ENCODE measurements at places on chromosomes 3 and 15.
A peak's percentile ranks its signal among the peaks of the same experiment; 100 is the strongest.

DNA sequence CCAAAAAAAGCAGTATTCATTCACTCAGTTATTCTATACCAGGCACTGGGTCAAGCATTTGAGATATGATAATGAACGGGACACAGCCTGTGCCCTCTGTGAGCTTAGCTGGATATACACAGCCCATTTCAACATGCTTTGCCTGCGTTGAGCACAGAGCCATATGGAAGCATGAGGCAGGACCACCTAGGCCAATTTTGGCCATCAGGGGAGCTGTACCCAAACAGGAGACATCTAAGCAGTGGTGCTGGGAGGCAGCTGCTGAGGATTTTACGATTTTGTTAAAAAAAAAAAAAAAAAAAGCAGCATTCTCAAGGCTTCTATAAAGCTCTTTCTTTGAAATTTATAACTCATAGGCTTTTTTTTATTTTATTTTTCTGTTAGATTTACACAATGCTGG lies 87.2 kb upstream of the SLC2A2 start:
- DNase-seq = no peak

GRCh38 chr3:64796607-64797399 lies 109.0 kb upstream of the ADAMTS9 start:
- no peak for DNase-seq

DNA sequence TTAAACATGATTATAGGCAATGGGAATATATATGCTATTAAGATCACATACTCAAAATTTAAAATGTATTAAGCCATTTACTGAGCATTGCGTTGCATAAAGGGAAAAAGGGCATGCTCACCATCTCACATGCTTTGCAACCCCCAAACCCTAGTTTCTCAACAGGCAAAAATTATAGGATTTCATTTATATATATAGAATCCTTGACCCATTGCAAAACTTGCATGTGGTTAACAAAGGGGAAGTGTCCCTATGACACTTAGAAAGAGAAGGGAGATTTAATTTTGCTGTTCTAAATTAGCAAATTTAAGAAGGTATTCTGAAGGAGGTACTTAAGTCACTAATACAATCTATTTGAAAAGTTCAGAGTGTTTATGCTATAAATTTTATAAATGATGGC lies 837.8 kb downstream of the DIPK2A start:
- DNase-seq = no peak

DNA sequence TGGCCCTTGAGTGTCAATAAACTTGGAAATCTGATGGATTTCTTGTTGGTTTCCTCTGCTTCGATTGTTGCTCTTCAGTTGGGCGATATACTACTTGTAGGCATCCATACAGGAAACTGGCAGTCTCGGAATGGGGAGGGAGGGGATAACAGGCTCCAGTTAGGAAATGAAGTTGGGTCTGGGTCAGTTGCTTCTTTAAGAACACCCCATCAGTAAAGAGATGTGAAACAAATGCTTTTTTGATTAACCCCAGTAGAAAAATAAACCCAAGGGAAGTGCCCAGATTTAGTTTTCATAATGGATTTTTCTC lies 681 bp downstream of the CHMP2B start:
- DNase-seq = no peak

DNA sequence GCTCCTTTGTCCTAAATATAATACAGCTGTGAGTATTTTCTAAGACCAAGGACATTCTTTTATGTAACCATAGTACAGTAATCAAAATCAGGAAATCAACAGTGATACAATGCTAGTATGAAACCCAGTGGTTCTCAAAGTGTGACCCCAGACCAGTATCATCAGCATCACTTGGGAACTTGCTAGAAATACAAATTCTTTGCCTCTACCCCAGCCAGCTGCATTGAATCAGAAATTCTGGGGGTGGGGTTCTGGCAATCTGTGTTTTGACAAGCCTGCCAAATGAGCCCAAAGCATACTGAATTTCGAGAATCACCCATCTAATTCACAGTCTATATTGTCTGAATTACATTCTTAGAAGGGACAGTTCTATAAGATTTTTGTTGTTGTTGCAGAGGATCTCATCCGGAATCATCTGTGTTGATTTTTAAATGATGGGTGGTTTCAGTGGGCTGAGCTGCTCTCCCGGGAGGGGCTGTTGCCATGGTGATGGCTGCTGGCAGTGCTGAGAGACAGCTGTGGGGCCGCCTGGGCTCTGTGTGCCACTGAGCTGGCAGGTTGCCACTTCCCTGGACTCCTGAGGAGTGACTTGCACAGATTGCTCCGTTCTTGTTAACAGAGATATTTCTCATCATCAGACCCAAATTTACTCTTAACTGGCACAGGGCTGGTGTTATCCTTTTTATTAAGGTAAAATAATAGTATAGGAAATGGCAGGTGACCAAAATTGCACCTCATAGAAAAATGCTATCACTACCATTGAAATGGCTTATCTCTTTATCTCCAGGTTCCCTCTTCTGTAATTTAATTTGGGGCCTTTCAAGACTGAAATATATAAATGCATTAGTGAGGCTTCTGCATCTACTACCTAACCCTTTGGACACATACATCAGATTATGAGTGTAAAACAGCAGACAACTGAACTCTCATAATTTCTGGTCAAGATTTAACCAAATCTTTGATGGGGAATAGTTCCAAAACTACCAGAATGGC lies 56.5 kb downstream of the NEK11 start:
- DNase-seq = no peak

GRCh38 chr3:87088993-87089841 lies 98.3 kb upstream of the VGLL3 start:
- no peak for DNase-seq

- peak; percentile 10 for DNase-seq
Observed at GRCh38 chr15:59501597-59501996, 63.6 kb downstream of the FAM81A start.

GRCh38 chr15:70869346-70869745 lies 15.4 kb upstream of the LARP6 start:
- no peak for DNase-seq

DNA sequence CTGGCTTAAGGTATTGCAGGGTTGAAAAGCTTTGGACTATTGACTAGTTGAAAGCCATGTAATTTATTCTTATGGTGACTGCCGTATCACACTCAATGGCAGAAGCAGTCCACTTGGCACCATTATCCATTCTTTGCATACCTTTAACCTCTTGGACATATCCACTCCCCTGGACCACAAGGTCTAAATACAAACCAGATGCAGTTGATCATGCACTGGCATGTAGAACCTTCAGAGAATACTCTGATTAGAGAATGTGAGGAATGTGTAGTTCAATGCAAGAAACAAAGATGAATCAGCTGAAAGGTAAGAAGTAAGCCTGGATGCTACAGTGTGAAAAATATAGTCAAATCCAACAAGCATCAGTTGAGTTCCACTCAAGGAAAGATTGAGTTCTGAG lies 93.1 kb downstream of the FRMD5 start:
- DNase-seq = no peak

DNA sequence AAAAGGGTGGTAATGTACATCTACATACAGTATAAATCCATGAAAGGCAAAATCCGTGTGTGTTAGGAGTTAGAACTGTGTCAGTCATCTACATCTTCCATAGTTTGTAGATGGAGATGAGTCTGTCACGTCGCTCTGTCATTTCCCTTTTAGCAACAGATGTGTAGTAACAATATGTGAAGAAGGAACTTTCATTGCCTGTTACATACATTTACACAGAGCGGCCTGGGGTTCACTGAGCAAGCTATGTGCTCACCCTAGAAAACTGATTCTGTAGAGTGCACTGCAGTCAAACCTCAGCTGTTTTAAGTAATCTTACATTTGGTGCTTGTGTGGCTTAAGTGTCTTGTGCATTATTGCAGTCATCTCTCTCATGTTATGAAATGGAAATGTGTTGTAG lies 41.6 kb upstream of the AP3B2 start:
- DNase-seq = no peak

DNA sequence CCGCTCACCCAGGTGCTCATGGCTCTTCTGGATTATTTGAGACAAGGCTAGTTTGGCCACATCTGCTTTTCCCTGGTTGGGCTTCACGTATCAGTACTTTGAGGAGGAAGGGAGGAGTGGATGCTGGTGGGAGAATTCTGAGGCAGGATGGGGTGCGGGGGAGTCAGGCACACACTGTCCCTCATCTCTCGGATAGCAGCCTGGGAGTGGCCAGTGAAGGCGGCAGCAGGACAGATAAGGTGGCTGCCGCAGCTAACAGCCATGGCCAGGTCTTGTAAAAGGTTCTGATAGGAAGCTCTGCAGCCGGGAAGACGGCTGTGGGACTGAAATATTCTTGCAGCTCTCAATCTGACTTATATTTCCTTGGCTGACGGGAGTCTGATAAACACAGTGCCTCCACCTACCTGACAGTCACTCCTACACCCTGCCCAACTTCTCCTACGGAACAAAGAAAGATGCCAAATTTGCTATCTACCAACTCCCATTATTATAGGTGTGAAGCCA lies 87.3 kb downstream of the MESD start:
- no peak for DNase-seq

DNA sequence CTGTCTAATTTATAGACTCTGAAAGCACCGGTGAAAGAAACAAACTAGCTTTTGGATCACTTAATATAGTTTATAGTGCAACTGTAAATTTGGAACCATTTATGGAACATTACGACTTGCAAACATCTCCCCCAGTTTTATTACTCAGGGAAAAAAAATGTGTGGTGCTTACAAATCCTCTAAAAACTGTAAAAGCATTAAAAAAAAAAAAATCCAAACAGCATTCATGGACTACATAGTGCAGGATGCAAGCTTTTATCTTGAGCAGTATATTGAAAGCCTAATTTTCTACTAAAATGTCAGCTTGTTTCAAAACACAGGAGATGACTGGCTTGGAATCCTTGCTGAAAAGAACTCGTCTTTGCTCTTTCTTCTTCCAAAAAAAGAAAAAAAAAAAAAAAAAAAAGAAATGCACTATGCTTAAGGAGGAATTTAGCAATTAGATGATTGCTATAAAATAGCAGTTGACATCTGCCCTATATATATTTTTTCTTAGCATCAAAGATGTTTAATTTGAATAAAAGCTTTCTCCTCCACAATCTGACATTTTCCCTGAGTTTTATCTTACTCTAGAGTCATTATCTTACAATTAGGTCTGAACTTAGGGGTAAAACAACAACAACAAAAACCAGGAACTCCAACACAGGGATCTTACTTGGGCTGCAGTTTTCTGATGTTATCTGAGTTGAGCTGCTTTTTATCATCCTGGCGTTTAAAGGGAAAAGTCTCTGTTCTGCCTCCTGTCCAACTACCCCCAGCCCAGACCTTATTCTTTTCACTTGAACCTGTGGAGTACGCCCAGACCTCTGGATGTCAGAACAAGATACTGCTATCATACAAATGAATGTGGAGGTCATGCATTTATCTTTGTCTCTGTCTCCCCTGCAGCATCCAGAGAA lies 62.6 kb upstream of the PDZRN3 start:
- DNase-seq = no peak

- no peak for DNase-seq
Observed at GRCh38 chr3:197139586-197139985, 110.0 kb upstream of the MELTF start.

DNA sequence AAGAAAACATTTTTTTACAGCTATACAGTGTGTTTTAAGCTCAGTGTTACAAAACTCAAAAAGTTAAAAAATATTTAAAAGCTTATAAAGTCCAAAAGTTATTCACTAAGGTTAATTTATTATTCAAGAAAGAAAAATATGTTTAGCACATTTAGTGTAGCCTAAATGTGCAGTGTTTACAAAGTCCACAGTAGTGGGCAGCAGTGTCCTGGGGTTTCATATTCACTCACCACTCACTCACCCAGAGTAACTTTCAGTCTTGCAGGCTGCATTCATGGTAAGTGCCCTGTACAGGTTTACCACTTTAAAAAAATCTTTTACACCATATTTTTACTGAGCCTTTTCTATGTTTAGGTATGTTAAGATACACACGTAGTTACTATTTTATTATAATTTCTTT lies 300.2 kb upstream of the TRIM42 start:
- no peak for DNase-seq

DNA sequence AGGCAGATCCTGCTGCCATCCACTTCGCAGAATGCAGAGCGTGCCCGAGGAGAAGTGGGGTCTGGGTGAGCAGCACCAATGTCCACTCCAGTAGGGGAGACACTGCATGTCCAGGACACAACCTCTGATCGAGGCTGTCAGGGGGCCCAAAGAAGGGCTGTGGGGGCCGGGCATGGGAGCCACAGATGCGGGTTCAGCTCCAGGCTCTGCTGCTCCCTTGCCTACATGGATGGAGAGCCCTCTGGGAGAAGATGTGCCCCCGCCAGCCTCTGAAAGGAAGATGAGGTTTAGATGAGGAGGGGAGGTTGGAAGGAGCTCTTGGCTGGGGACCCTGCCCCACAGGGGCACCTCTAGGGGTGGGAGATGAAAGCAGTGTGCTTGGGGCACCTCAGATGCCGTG lies 75.4 kb downstream of the KLF13 start:
- no peak for DNase-seq

GRCh38 chr15:60026555-60026954 lies 22.4 kb downstream of the FOXB1 start:
- no peak for DNase-seq

- no peak for DNase-seq
Observed at GRCh38 chr3:151866711-151867410, 6.6 kb upstream of the SUCNR1 start.

DNA sequence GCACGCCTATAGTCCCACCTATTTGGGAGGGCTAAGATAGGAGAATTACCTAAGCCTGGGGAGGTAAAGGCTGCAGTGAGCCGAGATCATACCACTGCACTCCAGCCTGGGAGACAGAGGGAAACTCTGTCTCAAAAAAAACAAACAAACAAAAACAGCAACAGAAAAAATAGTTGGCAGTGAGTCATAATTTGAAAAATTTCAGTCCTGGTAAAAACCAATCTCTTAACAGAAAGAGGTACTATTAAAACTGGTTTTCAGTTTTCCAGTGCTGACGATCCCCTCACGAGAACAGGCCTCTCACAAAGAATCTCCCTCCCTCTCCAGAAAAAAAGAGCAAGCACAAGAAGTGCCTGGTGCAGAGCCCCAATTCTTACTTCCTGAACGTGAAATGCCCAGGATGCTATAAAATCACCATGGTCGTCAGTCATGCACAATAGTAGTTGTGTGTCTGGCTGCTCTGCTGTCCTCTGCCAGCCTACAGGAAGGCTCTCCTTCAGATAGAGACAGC lies 22.8 kb upstream of the MAP4 start:
- DNase-seq = peak; percentile 7

DNA sequence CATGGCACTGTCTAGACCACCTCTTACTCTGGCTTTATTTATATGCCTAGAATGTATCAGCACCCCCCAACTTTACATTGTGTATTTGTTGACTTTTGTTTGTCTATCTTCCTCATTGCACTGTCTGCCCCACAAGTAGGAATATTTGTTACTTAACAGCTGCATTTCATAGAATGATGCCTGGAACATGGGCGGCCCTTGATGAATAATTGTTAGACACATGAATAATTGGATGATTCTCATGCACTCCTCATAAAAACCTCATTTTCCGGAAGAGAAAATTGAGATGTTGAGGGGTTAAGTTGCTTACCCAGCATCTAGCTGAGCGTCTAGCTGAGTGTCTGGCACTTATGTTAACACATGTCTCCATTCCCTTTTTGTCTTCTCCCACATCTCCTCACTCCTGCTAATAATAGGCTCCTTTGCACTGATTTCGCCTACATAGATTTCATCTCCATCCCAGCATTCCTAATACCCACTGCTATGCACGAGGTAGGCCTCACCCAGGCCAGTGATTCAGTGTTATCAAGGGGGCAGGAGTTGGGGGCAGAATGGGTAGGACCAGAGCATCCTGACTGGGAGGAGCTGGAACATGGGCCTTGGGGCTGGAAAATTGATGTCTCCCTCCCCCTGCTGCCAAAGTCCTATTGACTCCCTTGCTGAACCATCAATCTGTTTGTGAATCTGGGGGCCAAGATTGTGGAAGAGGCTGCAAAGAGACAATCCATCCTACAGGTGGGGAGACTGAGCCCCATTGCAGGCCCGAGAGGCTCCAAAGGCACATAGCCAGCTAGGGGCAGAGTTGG lies 7.8 kb upstream of the WNT7A start:
- DNase-seq = no peak
